ENCODE measurements at places on chromosomes 16 and 17.

DNA sequence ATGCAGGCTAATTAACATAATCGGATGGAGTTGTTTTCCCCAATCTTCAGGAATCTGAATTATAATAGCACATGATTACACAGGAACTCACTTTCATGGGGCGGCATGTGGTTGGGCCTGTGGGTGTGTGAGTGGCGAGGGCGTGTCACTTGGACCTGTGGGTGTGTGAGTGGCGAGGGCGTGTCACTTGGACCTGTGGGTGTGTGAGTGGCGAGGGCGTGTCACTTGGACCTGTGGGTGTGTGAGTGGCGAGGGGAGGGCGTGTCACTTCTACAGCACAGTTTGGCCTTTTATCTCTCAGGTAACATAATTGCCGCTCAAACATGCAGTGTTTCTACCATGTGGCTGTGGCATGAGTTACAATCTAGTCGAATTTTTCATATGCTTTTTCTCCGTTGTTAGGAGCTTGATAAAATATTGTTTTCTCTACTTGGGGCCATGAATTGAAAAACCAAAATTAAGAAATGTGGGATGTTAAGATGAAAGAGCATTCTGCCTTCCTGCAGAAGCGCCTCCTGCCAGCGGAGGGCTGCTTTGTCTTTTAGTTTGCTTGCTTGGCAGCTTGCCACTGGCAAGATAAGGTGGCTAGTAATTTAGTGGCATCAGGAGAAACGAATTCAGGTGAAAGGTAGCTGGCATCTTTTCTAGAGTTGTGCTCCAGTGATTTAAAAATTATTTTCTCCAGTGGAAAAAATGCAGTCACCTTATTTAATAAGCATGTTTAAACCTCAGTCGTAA, 36.2 kb downstream of the USP10 start:
- DNase-seq, result no peak

- no peak for DNase-seq
Observed at GRCh38 chr17:17355426-17355825, 52.3 kb downstream of the NT5M start.

DNA sequence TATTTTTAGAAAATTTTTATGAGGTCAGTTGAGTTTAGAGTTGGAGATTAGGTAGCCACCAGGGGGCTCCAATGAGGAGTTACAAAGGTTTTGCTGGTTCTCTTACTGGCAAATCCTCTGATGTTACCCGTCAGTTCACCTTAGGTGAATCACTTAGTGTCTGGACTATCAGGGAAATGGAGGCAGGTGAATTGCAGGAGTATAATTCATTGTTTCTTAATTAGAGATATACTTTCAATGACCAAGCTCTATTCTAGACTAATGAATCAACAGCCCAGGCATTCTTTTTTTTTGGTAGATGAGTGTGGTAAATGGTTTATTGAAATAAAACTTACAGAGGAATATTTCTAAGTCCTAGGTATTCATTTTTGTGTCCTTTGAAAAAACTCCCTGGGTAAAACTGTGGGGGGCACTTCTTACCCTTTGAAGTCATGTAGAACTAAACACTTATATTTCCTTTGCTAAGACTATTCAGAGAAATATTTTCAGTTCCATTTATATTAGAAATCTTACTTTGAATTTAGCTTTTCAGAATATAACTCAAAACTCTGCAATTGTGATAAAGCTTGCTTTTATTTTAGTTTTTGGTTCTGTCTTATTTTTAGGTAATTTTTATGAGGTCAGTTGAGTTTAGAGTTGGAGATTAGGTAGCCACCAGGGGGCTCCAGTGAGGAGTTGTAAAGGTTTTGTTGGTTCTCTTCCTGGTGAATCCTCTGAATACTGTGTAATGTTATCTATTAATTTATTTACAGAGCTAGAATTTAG, 17.7 kb downstream of the PSMD11 start:
- no peak for DNase-seq

DNA sequence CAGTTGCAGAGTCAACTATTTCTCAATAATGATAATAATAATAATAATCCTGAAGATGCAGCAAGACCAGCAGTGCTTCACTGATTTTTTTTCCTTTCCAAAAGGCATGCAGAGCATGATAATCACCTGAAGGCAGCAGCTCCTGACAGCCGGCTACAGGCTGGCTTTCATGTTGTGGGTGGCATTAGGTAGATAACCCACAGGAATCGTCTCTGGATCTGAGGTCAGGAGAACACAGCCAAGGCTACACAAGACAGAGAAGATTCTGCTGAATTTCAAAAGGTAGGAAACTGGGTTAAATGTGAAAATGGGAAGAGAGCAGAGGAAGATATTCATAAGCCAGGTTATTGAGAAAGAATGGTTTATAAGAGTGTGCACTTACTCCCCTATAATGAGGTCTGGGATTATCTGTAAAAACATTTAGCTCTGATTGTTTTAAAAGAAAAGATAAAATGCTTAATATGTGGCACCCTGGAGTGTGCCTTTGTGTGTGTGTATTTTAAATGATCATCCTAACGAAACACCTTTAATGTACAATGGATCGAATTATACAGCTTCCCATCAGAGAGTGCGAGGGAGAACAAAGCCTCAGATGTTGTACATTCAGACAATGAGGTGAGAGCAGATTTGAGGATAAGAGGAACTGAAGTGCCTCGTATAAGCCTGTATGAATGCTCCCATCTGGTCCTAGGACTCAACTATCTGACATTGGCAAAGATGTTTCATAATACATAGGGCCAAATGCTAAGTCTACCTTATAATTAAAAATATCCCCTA, 273.1 kb downstream of the PHKB start:
- DNase-seq, result no peak

DNA sequence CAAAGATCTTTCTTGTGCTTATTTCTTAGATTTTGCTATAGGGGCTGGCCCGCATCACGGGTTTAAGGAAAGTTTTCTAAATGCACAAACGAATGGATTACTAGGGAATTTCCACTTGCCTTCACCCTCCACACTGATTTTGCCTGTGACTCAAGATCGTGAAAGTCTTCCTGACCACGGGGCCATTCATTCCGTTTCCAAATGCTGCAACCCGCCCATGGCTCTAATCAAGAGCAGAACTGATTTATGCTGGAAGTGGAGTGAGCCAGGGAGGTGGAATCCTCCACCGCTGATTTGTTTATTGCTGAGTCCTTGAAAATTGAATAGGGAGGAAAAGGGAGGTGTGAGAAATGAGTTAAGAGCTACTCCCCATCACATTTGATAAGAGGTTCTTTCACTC, 52.4 kb downstream of the CA10 start:
- no peak for DNase-seq

- DNase-seq, result no peak
Observed at GRCh38 chr16:3152027-3152276, 17.1 kb downstream of the ZNF213 start.

- DNase-seq, result no peak
Observed at GRCh38 chr16:54164789-54165173, 121.8 kb downstream of the IRX3 start.

DNA sequence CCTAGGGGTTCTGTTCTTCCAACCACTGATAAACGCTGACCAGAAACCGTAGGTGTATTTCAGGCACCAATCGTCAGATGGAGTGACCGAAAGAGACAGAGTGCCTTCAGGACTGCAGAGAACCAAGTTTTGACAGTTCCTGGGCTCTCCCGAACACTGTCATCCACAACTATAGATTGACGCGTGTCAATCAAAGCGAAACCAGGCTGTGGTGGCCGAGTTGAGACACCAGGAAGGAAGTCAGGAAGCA, 11.9 kb upstream of the AURKB start:
- no peak for DNase-seq

DNA sequence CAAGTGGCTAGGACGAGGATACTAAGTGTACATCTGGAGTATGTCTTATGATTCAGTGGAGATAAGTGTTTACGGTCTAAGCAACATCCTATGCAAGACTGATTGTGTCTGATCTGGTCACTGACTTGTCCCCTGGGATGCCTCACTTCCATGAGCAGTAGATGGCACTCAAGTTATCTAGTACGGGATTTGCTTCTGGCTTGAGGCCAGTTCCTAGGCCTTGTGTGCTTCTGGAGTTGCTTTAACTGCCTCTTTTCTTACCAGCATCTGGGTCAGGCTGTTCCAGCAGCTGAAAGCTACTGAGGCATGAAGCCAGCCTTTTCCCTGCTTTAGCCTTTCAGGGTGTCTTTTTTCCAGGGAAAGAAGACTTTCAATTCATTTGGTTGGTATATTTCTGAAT, 23.0 kb downstream of the SUPT6H start:
- DNase-seq, result no peak

DNA sequence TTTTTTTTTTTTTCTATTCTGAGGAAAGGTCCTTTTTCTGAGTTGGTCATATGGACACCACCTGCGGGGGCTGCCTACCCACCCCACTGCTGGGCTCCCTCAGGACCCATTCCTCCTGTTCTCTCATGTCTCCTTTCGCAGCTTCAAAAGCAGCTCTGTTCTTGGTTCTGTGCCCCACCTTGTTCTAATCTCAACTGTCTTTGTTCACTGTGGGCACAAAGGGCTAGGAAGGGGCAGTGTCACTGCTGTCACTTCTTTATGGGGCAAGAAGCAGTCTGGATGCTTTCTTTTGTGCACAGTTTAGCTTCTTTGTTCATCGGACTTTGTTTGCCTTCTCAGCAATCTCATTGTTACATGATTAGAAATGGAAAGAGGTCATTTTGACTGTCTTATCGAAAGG, 7.1 kb downstream of the GOSR2 start:
- DNase-seq, result no peak

DNA sequence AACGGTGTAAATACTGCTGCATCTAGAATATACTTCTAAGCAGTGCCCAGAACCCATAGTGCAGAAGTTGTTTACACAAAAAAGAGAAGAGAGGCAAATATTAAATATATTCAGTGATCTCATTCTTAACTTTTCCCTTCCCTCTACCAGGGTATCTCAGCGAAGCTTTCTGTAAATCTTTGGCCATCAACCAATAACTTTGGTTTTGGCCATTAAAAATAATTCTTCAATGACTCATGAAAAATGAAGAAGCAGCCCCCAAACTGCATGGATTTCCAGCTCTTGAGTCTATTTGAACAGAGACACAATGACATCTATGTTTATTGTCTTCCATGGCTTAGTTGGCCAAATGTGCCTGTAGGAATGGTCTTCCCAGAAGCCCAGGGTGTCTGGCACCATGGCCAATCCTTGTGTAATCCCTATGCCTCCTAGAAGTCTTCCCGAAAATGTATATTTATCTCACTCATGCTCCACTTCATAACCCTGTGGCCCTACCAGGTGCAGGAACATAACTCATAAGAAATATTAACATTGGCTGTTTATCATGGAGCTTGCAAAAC, 646.6 kb downstream of the TOX3 start:
- DNase-seq, result no peak

DNA sequence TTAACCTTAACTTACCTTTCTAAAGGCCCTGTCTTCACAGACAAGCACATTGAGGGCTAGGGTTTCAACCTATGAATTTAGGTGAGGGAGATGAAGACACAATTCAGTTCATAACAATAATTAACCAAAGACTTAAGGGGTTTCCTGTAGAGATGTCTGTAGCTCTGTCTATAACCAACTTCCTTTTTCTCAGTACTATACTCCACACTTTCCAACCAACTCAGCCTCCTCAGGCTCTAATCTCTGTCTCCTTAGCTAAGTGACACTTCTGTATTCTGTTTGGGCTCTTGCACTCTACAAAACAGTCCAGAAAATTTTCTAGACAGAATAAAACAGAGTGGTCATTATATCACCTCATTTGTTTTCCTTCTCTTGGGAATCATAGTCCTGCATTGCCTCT, 25.8 kb downstream of the CAPNS2 start:
- DNase-seq, result no peak

- DNase-seq, result no peak
Observed at GRCh38 chr16:63787014-63787413, 1334.8 kb downstream of the CDH11 start.

DNA sequence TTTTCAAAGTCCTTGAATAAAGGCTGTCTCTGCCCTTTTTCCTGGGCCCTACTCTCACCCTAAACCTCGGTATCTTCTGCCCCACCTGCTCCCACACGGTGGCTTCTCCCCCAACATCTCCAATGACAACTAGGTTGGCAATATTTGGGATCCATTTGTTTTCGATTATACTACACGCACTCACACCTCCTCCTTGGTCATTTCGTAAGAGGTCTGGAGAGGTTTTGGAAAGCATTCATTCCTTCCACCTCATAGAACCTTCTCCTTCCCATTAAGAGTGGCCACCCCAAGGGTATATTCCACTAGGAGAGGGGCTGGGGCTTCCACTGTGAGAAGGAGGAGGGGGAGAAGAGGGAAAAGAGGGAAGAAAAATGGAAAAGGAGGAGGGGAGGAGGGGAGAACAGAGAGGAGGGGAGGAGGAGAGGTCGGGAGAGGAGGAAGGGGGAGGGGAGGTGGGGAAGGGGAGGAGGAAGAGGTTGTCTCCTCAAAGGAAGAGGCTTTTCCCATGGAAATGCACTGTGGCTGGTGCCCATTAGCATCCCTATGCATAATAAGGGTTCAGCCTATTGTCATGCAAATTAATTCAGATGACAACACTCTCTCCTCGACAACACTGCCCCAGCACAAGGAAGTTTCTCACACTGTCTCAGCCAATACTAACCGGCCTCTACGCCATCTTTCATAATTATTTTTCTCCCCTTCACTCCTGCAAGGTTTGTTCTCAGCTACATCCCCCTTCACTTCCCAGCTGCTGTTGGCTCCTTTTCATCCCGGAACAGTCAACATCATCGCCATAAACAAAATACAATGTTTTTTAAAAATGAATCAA, 30.0 kb downstream of the SOX9 start:
- no peak for DNase-seq

- no peak for DNase-seq
Observed at GRCh38 chr17:48123111-48123510, 15.5 kb downstream of the SNX11 start.

- DNase-seq, result no peak
Observed at GRCh38 chr16:76226481-76226880, 50.7 kb upstream of the CNTNAP4 start.

- no peak for DNase-seq
Observed at GRCh38 chr16:53614346-53614745, 89.3 kb downstream of the RPGRIP1L start.

GRCh38 chr17:77374170-77374936, 233.6 kb downstream of the SEC14L1 start:
- DNase-seq, result peak; percentile 88

DNA sequence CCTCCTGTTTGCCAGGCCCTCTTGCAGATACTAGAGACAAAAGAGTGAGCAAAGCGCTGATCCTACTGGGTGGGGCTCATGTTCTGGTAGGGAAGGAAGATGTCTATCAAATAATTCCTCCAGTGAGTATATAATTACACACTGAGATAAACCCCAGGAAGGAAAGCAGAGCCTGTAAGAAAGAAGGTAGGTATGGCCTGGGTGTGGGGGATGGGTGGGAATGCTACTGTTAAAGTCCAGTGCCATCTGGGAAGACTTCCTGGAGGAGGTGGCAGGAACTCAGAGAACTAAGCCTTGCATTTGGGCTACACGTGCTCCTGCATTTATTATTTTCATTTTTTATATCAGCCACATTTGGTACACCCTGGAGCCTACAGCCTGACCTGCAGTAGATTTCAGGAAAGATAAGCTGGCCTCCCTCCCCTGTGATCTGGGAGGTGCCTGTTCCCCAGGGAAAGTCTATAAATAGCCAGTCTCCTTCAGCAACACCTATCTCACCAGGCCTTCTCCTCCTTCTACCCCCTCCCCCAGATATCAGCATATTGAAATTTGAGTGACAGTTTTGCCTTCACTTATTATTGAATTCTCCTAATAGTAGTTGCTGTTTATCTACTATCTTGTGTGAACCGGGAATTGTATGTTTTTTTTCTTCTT, 11.5 kb downstream of the ATP2C2 start:
- DNase-seq, result no peak

- no peak for DNase-seq
Observed at GRCh38 chr16:14668556-14669223, 25.4 kb downstream of the PLA2G10 start.

All from AG08396 (cell line).